Cardiac muscle cell (in vitro differentiated cells and primary cell): ENCODE measurements at places on chromosomes 11 and 22. TPM values are rescaled to one million over a fixed set of nuclear protein-coding genes. Genes with fewer than 3 reads are reported as not detected.

- DNase-seq: no peak
These were observed 1.2 kb downstream of the NDUFC2 start for GRCh38 chr11:78078218-78079167.

GRCh38 chr11:43930868-43931716 is 11.3 kb upstream of the C11orf96 start:
- DNase-seq: no peak

DNA sequence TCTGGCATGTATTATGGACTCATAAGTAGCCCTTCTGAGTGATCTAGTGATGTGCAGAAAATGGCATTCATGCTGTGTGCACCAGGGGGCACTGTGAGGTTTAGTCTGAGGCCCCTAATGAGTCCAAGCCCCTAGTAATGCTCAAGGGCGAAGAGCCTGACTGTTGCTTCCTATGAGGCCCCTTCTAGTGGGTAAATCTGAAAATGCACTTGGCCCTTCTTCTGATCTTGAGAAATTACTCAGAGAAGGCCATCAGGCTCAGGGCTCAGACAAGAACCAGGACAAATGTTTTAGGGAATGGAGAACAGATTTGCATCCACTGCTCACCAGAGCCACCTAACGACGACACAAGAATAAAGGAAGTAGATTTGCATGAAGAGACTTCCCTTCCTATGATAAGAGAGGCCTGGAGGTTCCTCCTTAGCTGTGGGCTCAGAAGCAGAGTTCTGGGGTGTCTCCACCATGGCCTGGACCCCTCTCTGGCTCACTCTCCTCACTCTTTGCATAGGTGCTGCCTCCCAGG is 75.8 kb downstream of the GGTLC2 start:
- no peak for DNase-seq

GRCh38 chr11:107757661-107758060 is 45.8 kb upstream of the SLN start:
- DNase-seq: no peak

GRCh38 chr22:22796724-22797123 is 90.9 kb upstream of the IGLL5 start:
- DNase-seq: no peak

GRCh38 chr11:126354631-126355323 is 709 bp upstream of the ST3GAL4 start:
- no peak for DNase-seq

DNA sequence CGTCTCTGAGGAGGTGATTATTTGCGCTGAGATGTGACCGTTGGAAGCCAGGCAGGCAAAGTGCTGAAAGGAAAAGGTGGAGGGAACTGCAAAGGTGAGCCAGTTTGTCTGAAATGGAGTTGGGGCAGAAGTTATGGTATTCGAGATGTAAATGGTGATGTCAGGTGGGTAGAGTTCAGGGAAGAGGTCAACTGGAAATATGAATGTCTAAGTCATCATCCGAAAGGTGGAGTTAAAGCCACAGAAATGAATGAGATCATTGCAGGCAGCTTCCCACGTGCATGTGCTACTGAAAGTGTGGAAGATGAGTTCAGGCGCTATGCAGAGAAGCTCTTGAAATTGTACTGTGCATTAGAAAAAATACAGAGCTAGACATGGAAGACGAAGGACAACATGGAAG is 2.2 kb upstream of the BPIFC start:
- no peak for DNase-seq

Gene SLC1A2
- 0.76 and 1.4 TPM in 2 replicates for polyA plus RNA-seq

Gene INSC
- polyA plus RNA-seq: not detected in 2 replicates

Gene DTX4
- polyA plus RNA-seq: 1.1 and 1.8 TPM in 2 replicates
